T-helper 17 cell (primary cell): ENCODE measurements at places on chromosomes 1 and 21. TPM values are rescaled to one million over a fixed set of nuclear protein-coding genes. Genes with fewer than 3 reads are reported as not detected.

DNA sequence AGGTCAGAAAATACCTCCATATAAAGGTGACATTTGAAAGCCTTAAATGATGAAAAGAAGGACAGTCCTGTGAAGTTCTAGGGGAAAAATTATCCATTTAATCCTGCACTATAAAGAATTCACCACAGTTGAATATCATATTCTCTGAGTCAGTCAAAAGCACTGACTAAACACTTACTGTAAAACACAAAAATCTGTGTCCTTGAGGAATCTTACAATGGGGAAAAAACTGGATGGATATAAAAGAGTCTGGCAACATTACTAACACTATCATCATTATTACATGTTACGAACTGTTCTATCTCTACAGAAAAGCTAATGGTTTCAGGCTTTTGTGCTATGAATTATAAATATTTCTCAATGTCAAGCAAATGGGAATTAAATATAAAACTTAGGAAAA, 42.4 kb upstream of the HP1BP3 start:
- DNase-seq: no peak
- peaks cover 3% of the 10 kb centered on the region for H3K36me3 ChIP-seq
- no peaks in the 10 kb centered on the region for H3K27me3 ChIP-seq
- H3K4me1 ChIP-seq: no peaks in the 10 kb centered on the region
- no peak overlapping the region for H3K4me3 ChIP-seq

GRCh38 chr1:25049190-25049589, 119.1 kb upstream of the RUNX3 start:
- no peak overlapping the region for H3K27ac ChIP-seq
- peaks cover 6% of the 10 kb centered on the region for H3K4me1 ChIP-seq
- H3K27me3 ChIP-seq: peaks cover 32% of the 10 kb centered on the region
- H3K36me3 ChIP-seq: peaks cover 3% of the 10 kb centered on the region
- DNase-seq: no peak

- peak overlapping the region; percentile 41 for H3K27ac ChIP-seq
- H3K4me3 ChIP-seq: peak overlapping the region; percentile 86
- peaks cover 5% of the 10 kb centered on the region for H3K4me1 ChIP-seq
- peak; percentile 94 for DNase-seq
Measured at GRCh38 chr1:1630191-1630964, 1.6 kb upstream of the MMP23B start.

PTAFR gene
- total RNA-seq: 2.4 TPM

DNA sequence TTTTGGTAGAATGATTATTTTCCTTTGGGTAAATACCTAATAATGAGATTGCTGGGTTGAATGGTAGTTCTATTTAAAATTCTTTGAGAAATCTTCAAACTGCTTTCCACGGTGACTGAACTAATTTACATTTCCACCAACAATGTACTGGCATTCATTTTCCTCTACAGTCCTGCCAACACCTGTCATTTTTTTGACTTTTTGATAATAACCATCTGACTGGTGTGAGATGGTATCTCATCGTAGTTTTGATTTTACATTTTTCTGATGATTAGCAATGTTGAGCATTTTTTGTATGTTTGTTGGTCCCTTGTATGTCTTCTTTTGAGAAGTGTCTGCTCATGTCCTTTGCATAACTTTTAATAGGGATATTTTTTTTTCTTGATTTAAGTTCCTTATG, 23.5 kb downstream of the KCNK2 start:
- H3K4me1 ChIP-seq: no peaks in the 10 kb centered on the region
- no peaks in the 10 kb centered on the region for H3K36me3 ChIP-seq
- DNase-seq: no peak
- H3K27ac ChIP-seq: no peak overlapping the region

GRCh38 chr1:13587256-13588030, 3.8 kb downstream of the PDPN start:
- no peak for DNase-seq
- H3K27me3 ChIP-seq: peaks cover 57% of the 10 kb centered on the region
- no peaks in the 10 kb centered on the region for H3K36me3 ChIP-seq
- H3K4me3 ChIP-seq: no peak overlapping the region

DNA sequence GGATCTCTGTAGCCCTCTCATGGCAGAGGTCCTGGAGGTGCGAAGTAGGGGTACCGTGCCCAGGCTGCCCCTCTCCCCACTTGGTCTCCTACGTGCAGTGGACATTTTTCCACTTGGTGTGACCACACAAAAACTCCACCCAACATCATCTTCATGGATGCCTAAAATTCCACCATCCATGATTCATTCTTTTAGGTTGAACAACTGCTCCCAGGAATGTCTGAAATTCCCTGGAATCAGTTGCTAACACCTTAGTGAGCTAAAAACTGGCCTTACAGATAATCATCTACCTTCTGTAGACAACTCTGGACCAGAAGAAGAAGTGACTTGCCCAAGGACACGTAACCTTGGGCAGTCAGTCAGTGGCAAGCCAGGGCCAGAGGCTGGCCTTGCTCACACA, 32.1 kb upstream of the CLIC4 start:
- no peak for DNase-seq
- H3K4me1 ChIP-seq: peaks cover 15% of the 10 kb centered on the region
- no peaks in the 10 kb centered on the region for H3K27me3 ChIP-seq
